ENCODE measurements at places on chromosomes 7 and 10.

- DNase-seq: no peak
Measured at GRCh38 chr10:101284744-101285463, 55.6 kb upstream of the LBX1 start.

DNA sequence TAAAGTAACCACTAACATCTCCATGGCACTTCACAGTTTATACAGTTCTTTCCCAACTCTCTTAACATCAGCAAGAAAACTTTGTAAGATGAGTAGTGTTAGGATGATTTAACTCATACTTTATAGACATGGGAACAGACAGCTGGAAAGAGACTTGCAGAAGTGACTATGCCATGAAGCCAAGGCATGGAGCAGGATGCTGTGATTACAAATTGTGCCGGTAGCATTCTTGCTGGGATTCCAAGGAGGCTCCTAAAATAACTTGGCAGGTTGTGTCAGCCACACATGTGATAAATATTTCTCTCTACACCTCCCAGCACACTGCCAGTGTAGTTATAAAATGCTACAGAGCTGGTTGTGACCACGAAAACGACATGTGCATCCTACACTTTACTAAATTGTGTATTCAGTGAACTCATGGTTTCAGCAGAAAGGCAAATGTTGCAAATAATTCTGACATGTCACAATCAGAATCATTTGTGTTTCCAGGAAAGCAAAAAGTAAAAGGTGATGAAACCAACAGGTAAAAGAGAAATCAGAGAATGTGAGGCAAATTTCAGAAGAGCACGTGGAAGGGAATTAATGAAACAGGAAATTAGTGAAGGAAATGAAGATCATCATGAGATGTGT lies 5.6 kb upstream of the CYP3A4 start:
- DNase-seq: no peak

GRCh38 chr10:100881556-100882213 lies 31.1 kb upstream of the SLF2 start:
- DNase-seq: no peak

- DNase-seq: no peak
Measured at GRCh38 chr7:43577485-43577951, 5.4 kb upstream of the STK17A start.

GRCh38 chr10:22801785-22802184 lies 87.4 kb upstream of the PIP4K2A start:
- DNase-seq: no peak

- no peak for DNase-seq
Measured at GRCh38 chr10:113648478-113648877, 15.4 kb downstream of the NRAP start.

Measured in stimulated activated CD8-positive, alpha-beta memory T cell treated with anti-CD3 and anti-CD28 coated beads, Interleukin-2, amount 100 ng/mL, for 1 hour (primary cell).